ENCODE measurements at places on chromosomes 11 and 22.

- H3K27me3 ChIP-seq, result no peaks in the 10 kb centered on the region
- H3K4me3 ChIP-seq, result no peak overlapping the region
- H3K36me3 ChIP-seq, result peaks cover 29% of the 10 kb centered on the region
- H3K4me1 ChIP-seq, result 0 out of 2 replicates have a peak, but pooled peaks cover 3% of the 10 kb centered on the region
- H3K27ac ChIP-seq, result no peak overlapping the region
These were observed 49.5 kb downstream of the POLD3 start for GRCh38 chr11:74641905-74642304.

GRCh38 chr11:67422891-67423290 is 5.4 kb upstream of the RPS6KB2 start:
- peak overlapping the region; percentile 65 for H3K27ac ChIP-seq
- H3K36me3 ChIP-seq, result no peaks in the 10 kb centered on the region
- H3K4me1 ChIP-seq, result peaks cover 12% of the 10 kb centered on the region
- no peak overlapping the region for H3K4me3 ChIP-seq
- DNase-seq, result no peak
- H3K27me3 ChIP-seq, result peaks cover 4% of the 10 kb centered on the region

- H3K4me3 ChIP-seq, result peak overlapping the region; percentile 79
- peaks cover 41% of the 10 kb centered on the region for H3K27me3 ChIP-seq
- H3K36me3 ChIP-seq, result no peaks in the 10 kb centered on the region
- no peak for DNase-seq
- no peak overlapping the region for H3K27ac ChIP-seq
- peaks cover 30% of the 10 kb centered on the region for H3K4me1 ChIP-seq
These were observed 949 bp downstream of the MMP11 start for GRCh38 chr22:23773483-23774113.

DNA sequence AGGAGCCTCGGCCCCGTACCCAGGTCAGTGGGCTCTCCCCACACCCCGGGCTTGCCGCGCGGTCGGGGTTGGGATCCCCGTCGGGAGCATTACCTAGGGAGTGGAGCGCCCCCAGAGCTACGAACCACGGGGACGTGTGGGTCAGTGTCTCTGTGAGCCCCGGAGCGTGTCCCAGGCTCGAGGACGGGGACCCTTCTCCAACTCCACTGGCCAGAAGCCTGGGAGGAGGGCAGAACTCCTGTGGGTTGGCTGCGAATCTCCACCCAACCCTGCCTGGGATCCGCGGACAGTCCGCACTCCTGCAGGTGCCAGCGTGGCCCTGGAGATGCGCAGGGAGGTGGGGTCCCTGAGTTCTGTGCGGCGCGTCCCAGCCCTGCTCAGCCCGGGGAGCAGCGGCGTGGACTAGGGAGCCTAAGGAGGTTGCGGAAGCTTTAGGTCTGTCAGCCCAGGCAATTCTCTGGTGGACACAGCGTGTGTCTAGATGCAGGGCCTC is 346 bp downstream of the PPFIBP2 start:
- peak overlapping the region; percentile 68 for H3K4me3 ChIP-seq
- peaks cover 41% of the 10 kb centered on the region for H3K4me1 ChIP-seq
- DNase-seq, result peak; percentile 40
- H3K27ac ChIP-seq, result no peak overlapping the region
- peaks cover 25% of the 10 kb centered on the region for H3K27me3 ChIP-seq

GRCh38 chr22:36580846-36581245 is 51.9 kb upstream of the EIF3D start:
- H3K36me3 ChIP-seq, result peaks cover 3% of the 10 kb centered on the region
- no peak overlapping the region for H3K27ac ChIP-seq
- H3K4me1 ChIP-seq, result no peaks in the 10 kb centered on the region
- DNase-seq, result no peak
- no peak overlapping the region for H3K4me3 ChIP-seq

DNA sequence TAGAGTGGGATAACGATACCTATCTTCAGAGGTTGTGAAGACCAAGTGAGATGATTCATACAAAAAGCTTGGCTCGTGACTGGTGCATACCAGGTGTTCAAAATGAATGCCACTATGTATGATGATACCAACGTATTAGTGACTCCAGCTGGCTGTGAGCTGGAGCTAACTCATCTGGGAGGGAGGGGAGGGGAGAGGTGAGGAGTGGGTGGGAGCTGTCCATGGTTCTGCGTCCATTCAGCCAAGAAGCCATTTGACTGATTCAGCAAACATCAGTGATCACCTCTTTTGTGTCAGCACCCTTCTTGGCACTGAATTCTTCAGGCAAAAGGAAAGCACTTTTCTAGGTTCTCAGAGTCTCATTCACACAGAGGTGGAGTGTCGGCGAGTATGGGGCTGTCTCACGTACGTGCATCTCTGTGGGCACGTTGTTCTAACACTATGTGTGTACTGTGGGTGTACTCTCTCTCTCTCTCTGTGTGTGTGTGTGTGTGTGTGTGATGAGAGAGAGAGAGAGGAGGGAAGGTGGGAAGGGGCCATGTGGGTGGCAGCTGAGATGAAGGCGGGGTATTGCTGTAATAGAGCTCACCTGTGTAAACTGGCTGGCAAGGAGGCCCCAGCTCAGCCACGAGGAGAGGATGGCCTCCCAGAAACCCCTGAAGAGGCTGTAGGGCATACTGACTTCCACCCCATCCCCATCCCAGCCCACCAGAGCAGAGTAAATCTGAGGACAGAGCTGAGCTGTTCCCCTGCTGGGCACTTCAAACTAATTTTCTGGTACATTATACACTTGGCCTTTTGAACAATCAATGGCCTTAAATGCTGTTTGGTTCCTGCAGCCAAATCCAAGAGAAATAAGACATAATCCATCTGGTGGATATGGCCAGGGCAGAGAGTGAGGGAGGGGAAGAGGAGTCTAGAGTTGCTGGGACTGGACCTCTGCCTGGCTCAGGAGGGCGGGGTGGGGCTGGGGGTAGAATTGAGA is 96.1 kb upstream of the THY1 start:
- H3K27ac ChIP-seq, result no peak overlapping the region
- DNase-seq, result peak; percentile 77
- H3K36me3 ChIP-seq, result no peaks in the 10 kb centered on the region

DNA sequence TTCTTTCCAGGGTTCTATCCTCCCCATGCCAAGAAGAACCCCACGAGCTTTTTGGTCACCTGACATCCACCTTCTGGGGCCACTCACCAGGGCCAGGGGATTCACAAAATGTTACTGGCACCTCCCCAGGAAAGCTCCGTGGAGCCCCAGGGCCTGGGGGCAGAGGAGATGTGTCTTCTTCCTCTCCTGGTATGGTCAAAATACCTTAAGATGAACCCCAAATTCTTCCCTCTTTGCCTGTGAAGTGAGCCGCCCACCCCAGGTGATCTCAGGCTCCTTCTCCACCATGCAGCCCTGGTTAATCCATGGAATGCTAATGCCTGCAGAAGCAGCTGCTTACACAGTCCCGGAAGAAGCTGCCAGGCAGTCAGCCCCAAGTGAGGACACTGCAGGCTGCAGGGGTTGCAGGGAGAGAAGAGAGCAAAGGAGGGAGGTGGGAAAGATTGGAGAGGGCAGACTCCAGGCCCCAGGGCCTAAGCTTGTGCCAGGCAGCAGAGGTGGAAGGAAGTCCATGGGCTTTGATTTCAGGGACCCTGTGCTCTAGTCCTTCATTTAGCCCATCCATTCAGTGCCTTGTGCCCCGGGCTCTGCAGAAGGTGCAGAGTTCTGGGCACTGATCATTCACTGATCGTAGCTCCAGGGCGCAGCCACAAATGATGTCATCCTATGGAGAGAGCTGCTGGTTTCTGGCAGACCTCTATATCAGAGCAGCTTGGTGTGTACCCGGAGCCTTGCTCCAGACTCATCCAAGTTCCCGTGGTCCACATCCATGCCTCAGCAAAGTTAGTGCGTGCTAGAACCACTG is 127.9 kb upstream of the NECTIN1 start:
- H3K27me3 ChIP-seq, result peaks cover 12% of the 10 kb centered on the region
- no peak overlapping the region for H3K27ac ChIP-seq
- no peaks in the 10 kb centered on the region for H3K36me3 ChIP-seq
- H3K4me3 ChIP-seq, result no peak overlapping the region

Measured in WTC11 (cell line).